ENCODE measurements at places on chromosomes 3 and 15.
A peak's percentile ranks its signal among the peaks of the same experiment; 100 is the strongest.

GRCh38 chr3:193987186-193987585, 148.8 kb upstream of the HES1 start:
- no peak for DNase-seq

DNA sequence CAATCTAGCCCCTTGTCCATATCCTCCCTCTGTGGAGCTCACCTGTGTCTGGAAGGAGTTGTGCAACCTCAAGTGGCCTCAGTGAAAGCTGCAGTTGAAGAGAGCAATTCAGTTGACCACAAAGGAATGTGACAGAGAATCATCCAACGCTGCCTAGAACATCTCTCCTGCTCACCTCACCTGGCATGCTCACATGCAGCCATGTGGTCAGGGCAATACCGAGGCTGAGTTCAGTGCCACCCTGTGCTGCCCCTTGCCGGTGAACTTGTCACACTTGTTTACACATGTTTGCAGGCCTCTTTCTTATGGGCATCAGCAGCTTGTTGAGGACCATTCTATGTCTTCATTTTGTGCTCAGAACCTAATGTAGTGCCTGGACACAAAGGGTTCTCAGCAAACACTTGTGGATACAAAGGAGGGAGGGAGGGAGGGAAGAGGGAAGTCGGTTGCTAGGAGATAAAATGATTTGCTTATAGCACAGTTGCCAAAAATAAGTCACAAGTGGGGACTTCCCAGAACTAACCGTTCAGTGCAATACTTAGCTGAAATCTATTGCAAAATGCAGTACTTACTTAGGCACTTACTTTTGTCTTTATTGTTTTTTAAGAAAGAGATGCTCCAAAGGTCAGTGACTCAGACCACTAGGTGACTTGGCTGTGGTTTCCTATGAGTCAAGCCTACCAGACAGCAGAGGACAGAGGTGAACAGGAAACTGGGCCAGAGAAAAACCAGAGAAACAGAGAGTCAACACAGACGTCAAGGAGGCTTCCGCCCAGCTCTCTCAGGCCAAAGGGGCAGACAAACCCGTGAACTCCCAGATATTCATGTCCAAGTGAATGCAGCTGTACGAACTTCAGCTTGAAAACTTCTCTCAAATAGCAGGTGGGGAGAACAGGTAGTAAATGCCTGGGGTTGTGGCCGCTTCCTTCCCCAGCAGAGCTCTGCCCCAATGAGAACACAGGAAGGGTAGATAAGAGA, 227.8 kb upstream of the CTNNB1 start:
- no peak for DNase-seq

- DNase-seq = no peak
Measured at GRCh38 chr3:20450611-20451010, 264.6 kb upstream of the SGO1 start.

DNA sequence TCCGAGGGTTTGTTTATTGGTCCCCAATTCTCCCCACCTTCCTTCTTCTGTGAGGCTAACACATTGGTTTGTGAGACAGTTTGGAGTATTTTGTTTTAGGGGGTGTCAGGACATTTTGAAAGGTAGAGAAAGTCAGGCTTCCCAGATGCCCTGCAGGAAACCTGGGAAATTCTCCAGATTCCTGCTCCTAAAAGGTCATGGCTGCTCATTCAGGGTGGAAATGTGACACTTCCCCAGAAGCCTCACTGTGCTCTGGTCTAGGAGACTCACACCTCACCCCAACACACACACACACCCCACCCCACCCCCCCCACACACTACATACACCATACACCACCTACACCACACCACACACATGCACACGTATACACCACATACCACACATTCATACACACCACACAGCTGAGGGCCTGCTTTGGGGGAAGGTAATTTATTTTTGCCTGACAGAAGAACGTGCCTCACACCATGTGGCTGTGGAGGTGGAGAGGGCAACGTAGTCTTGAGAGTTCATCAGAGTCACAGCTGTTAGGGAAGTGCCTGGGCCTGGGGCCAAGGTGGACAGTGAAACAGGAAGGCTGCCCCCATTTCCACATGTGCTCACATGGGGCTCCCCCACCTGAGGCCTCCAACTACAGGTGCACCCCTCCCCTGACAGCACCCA, 40.4 kb upstream of the LIMD1 start:
- DNase-seq = no peak

DNA sequence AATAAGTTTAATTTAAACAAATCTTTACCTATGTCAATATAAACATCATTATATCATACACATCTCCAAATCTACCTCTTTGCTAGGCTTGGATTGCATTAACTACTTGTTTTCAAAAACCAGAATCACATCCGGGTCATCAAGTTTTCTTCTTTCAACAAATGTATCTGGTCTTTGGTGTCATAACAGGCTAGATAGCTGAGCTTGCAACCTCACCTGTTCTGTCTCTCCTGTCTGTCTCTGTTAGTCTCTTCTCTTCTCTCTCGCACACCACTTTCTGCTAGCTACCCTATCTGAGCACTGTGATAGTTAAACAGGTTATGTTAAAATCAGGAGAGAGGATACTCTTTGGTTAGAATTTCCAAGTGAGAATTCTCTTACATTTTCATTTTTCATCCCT, 6.7 kb downstream of the FOXB1 start:
- DNase-seq = no peak

DNA sequence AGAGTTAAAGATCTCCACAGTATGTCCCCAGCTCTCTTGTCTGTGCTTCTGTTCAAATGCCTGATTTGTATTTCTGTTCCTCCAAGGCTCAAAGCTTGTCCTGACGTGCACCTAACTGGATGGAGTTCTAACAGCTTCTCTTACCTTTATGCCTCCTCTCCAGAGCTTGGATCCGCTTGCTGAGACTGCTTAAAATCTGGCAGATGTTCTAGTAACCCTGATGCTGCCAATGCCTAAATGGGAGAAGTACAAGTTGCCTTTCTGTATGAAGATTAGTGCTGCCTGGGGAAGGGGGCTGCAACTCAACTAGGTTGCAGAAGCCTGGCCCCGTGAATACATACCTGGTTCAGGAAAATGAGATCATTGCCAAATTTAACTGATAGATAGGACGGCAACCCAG, 354.5 kb upstream of the KCNMB2 start:
- DNase-seq = no peak

DNA sequence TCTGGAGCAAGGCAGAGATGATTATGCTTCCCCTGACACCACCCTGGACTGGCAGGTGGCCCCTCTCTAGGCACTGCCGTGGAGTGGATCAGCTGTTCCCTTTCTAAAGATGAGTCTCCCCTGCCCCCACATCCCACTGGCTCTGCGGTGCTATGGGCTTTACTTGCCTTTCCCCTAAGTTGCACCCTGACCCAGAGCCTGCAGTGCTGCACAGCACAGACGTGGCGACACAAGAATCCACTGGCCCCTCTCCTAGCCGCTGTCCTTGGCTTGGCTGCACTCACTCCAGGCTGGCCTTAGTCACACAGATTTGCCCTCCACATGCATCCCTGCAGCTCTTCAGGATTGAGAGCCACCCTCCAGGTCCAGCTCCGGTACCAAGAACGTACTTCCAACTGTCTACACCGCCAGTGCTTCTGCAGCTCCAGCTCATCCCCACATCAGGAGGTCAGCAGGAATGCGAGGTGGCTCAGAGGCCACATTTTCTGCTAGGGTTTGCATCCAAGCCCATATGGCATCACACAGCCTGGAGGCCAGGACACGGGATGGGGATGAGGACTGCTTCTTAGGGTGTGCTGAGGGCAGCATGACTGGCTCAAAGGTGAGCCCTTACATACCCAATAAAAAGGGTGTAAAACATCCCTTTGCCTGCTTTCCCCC, 82.4 kb upstream of the RASGRF1 start:
- no peak for DNase-seq

DNA sequence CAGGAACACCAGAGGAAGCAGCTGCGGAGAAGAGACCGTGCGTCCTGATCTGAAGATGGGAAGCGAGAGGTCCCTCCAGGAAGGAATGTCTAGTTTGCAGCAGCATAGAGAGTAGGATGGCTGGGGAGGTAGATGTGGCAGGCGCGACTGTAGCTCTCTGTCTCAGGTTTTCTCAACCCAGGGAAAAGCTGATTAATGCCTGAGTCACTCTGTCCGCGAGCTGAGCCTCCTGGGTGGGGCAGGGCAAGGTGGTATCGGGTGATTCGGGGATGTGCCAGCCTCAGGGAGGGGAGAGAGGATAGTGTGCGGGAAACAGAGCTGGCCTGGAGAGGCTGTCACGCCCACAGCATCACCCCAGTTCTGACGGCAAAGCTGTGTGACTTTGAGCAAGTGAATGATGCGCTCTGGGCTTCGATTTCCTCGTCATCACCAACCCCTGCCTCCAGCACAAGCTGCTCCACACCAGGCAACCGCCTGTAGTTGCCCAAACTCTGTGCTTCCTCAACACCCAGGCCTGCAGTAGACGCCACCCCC, 28.4 kb downstream of the CPN2 start:
- DNase-seq = no peak

DNA sequence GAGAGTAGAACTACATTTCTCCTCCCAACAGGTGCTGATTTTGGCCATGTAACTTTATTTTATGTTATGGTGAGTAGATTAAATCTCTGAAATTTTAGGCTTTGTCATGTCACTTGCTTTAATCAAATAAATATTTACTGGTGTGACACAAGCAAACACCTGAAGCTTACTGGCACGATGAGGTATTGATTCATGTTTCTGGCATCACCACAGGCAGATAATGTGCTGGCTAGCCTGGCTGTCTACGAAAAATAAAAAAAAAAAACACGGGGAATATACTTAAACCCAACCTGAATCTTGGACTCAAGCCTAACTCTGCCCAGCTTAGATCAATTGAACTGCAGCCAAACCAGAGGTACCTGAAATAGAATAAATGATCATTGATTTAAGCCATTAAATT, 65.6 kb upstream of the CADM2 start:
- DNase-seq = no peak

GRCh38 chr15:52624262-52624661, 54.9 kb downstream of the ATOSA start:
- DNase-seq = no peak

DNA sequence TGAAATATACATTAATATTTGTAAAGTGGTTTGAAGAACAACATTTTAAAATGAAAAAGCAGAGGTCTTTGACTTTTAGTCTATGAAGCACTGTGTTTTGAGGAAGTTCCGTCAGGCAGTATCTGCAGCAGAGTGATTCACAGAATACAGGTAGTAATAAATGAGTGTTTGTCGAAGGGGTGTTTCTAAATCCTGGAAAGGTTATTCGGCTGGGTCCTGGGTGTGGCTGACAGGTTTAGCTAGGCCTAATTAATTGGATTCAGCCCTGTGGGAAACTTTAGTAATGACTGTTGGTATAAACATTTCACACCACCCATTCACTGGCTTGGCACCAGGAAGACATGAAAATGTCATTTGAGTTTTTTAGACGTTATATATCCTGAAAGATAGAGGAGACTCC, 51.3 kb downstream of the TIPARP start:
- no peak for DNase-seq

DNA sequence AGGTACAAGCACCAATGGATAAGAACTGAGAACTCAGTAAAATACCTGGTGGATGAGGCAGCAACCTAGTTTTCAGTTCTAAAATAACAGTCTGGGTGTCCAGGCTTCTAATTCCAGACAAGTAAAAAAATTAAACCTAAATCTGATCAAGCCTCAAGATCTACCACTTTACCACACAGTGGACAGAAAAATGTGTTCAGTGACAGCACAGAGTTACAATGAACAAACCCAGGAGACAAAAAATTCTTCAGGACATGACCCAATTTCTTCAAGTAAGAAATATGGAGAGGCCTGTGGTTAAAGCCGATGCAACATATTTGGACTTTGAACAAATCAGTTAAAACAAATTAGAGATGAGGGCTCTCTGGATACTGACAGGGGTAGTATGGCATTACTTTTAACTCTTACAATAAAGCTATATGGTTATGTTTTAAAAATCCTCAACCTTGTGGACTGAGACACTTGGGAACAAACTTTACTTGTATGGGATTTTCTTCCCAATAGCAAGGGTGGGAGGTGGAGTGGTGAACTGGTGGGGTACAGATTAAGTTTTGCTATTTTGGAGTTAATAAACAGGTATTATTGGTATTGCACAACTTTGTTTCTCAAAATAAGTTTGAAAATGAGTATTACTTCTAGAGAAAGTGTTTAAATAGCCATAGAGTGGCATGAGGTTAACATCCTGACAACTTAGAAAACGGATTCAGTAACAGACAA, 14.2 kb downstream of the CCNL1 start:
- DNase-seq = no peak

- no peak for DNase-seq
Measured at GRCh38 chr15:90145259-90145658, 43.0 kb upstream of the IDH2 start.

- DNase-seq = no peak
Measured at GRCh38 chr15:77421370-77421700, 647 bp downstream of the HMG20A start.

DNA sequence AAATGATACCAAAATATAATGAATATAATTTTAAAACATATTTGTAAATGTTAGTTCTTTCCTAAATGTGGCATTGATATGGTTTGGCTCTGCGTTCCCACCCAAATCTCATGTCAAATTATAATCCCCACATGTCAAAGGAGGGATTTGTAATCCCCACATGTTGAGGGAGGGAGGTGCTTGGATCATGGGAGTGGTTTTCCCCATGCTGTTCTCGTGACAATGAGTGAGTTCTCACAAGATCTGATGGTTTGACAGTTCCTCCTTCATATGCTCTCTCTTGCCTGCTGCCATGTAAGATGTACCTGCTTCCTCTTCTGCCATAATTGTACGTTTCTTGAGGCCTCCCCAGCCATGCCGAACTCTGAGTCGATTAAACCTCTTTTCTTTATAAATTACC, 12.0 kb downstream of the CGGBP1 start:
- no peak for DNase-seq

GRCh38 chr3:195115600-195116406, 155.2 kb downstream of the XXYLT1 start:
- no peak for DNase-seq

DNA sequence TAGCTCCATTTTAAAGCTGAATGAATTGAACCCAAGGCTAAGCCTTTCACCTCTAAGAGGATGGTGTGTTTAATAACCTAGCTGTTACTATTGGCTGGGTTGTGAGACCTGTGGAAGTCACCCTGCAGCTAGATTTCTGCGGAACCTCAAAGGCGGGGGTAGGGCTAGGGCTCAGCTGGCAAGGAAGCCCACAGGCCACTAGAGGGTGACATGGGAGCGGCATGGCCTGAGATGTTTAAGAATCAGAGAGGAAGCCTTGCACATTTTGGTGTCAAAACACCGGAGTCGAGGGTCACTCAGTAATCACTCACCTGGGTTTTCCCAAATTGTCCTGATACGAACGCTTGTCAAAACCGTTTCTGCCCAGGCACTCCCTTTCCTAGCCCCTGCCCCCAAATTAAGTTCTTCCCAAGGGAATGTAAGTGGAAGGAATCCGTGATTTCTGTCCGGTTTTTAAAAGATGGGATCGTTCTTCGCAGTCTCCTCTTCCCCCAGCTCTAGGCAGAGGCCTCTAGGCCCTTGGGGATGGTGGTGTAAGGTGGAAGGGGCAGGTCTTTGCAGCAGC, 3.8 kb upstream of the ACAD9 start:
- peak; percentile 54 for DNase-seq

GRCh38 chr15:76151599-76151974, 91.8 kb downstream of the TMEM266 start:
- no peak for DNase-seq

GRCh38 chr3:155252535-155252934, 40.9 kb downstream of the STRIT1 start:
- DNase-seq = no peak

- no peak for DNase-seq
Measured at GRCh38 chr3:34174740-34175139, 376.3 kb downstream of the PDCD6IP start.
